Central memory CD8-positive, alpha-beta T cell (primary cell): ENCODE measurements at places on chromosomes 1 and 21.
A peak's percentile ranks its signal among the peaks of the same experiment; 100 is the strongest.

DNA sequence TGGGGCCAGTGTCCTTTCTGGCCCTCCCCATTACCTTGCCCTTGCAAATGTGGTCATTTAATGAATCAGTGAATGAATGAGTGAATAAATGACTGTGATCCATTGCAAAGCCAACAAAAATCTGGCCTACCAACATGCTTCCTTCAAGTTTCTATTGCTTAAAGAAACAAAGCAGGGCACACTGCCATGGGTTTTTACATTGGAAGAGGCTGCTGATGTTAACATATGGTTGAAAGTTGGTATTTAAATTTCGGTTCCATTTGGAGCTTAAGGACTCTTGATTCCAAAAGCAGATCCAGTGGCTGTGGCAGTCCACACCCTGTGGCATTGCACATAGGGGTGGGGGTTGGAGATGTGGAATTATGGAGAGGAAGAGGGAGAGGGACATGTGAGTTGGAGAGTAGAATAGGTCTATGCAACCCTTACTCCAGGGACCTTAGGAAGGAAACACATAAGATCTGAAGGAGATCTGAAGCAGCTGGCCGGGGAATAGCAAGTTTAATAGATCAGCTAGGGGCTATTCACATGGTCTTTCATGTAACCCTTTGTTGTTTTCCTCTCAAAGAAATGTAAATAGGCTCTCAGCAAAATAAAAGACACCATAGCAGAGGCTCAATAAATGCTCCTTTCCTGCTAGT, 7.2 kb downstream of the ABCA4 start:
- no peak for DNase-seq

DNA sequence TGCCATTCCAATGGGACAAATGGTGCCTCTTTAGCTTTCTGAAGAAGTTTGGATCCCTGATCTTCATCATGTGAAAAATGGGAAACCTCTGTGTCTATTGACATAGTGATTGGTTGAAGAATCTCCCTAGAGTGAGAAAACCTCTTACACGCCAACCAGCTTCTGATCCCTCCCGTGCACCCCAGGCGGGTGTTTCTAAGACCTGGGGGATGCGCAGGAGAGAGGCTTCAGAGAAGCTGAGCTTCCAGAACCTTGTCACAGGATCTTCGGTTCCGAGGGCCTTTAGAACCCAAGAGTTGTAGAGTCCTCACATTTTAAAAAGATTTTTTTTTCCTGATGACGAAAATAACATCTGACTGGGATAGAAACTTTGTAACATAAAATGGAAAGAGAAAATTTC, 11.3 kb downstream of the PODN start:
- no peak for DNase-seq

- no peak for DNase-seq
Observed at GRCh38 chr1:172135978-172136610, 284.4 kb upstream of the C1orf105 start.

- DNase-seq, result no peak
Observed at GRCh38 chr1:35762141-35762540, 7.6 kb downstream of the CLSPN start.

GRCh38 chr1:234593771-234594504, 16.0 kb downstream of the IRF2BP2 start:
- DNase-seq, result no peak

- DNase-seq, result no peak
Observed at GRCh38 chr1:25356441-25356840, 18.3 kb downstream of the TMEM50A start.

DNA sequence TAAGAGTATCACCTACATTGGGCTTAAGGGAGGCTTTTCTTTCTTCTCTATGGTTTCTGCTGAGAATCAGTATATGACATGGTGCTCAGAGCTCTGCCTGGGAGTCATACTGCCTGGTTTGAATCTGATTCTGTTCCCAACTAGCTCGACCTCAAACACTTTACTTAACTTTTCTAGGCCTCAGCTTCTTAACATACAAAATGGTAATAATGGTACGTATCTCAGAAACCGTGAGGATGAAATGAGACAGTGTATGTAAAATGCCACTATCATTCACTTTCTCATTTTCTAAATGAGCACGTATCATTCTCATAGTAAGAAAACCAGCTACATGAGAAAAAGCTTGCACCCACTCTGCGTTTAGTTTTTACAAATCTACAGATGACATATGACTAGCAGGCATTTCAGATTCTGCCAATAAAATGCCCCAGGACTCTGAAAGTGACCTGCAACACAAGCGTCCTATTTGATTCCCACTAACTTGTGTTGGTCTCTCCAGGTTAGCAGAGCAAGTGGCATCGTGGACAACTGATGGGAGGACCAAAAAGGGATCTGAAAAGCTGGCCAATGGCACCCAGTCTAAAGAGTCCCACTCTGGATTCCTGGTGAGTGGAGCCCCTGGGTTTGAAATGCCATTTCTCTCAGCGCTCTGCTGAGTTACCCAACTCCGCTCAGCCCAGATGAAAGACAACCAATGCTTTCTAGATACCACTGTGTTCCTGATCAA, 6.1 kb downstream of the CTNNBIP1 start:
- DNase-seq, result no peak

DNA sequence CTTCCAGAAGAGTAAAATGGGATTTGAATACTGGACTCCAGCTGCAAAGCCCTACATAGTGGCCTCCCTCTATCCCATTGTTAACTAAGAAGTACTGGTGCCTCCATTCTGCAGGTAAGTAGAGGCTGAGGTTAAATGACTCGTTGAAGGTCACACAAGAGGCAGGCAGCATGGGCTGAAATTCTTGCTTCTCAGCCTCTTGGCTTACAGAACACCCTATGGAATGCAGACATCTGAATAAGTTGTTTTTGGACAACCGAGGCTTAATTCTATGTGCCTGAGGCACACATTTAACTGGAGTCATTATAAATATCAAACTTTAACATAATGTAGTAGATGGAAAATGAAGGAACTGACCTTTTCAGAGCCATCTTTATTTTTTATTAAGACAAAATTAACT, 5.7 kb downstream of the DNAJC11 start:
- DNase-seq, result no peak

GRCh38 chr1:30305061-30305460, 418.3 kb downstream of the MATN1 start:
- peak; percentile 2 for DNase-seq

- DNase-seq, result no peak
Observed at GRCh38 chr1:37020653-37021277, 13.6 kb downstream of the GRIK3 start.

- DNase-seq, result no peak
Observed at GRCh38 chr1:242784807-242785206, 260.3 kb upstream of the PLD5 start.

DNA sequence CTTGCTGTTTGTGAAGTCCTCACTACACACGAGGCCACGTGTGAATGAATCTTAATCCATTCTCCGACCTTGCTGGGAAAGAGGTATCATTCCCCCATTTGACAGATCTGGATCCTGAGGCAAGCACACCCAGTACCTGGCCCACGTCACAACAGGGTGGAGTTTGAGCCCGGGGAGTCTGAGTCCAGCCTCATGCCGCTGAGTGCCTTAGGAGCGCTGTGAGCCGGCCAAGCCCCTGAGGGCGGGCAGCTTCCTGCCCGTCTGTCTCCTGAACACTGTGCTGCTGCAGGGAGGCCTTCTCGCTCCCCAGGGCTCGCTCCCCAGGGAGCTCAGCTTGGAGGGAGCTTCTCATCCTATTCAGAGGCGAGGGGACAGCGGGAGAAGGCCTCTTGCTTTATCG, 29.7 kb downstream of the SLC45A1 start:
- no peak for DNase-seq

- no peak for DNase-seq
Observed at GRCh38 chr1:115506924-115507589, 134.7 kb upstream of the VANGL1 start.

DNA sequence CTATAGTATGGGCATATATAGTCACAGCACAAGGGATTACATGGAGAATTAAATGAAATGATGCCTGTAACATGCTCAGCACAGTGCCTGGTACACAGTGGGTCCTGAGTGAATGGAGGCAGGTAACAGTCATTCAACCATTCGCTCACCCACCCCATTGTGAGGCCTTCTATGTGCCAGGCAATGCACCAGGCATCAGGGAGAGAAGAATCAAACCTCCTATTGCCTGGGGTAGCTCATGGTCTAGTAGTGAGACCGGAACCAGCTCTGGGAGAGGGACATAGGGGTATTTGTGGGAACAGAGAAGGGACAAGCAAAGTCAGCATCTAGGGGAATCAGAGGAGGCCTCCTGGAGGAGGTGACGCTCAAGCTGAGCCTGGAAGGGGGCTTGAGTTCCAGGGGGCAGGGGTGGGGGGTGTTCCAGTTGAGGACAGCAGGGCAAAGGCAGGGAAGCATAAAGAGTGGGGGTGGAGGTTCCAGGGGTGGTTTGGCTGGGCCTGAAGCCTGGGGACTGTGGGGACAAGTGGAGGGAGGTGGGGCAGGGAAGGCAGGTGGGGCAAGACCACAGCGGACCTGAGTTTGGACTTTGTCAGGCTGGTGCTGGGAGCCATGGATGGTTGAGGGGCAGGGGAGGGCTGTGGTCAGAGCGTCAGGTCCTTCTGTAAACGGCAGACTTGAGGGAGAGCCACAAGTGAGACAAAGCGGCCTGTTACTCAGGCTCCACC, 591.6 kb downstream of the PTPRU start:
- no peak for DNase-seq

DNA sequence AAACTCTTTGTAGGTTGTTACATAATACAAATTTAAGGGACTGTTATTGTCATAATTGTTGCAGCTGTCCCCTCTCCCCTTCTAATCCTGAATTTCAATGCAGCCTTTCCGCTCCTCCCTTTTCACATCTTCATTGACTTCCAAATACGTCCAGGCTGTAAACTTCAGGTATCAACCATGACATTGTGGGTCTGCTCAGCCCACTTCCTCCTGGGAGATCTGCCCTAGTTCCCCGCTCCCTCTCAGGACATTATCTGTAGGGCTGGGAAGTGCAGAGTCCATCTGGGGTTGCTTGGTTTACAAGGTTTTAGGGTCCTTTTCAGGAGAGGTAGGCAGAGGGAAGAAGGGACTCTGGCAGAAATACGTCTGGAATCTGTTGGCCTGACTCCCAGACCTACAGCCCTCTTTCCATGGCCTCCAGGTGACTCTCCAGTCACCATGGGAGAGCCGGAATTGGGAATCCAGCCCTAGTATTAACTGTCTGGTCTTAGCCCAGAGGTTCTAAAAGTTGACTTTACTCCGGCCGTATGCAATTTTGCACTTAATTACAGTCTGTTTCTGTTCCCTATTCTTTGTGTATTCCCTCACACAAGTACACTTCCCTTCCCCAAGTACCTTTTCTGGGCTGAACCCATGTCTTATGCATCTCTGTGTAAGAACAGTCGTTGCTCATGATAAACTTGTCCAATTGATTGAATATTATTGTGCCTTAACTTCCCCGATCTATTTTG, 4.7 kb upstream of the DENND2D start:
- DNase-seq, result no peak

GRCh38 chr21:37292941-37293340, 25.8 kb upstream of the VPS26C start:
- DNase-seq, result no peak

- peak; percentile 84 for DNase-seq
Observed at GRCh38 chr1:108691942-108692723, at the start of gene PRPF38B. TSS of gene PRPF38B (plus strand) at chr1:108692310. CDS start at chr1:108692592, 282 bp downstream.

GRCh38 chr1:19156676-19157075, 53.4 kb downstream of the UBR4 start:
- no peak for DNase-seq

GRCh38 chr1:29298246-29298645, 61.9 kb downstream of the PTPRU start:
- DNase-seq, result no peak

DNA sequence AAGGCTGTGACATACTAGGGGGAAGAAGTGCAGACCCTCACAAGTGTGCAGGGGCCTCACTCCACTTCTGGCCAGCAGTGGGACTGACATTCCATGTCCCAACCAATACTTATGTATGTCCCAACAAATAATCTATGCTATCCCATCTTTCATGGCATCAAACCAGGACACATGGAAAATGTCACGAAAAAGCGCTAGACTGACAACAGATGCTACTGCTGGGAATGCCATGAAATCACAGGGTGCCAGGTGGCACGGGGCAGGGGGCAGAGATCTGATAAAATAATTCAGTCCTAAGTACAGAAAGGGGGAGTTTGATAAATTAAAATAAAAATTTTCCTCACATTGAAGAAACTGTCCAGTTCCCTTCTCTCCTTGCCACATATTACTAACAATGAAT, 27.6 kb upstream of the BCAS2 start:
- no peak for DNase-seq
